Activated CD4-positive, alpha-beta T cell treated with anti-CD3 and anti-CD28 coated beads, Interleukin-2, amount 50 U/mL, for 48 hours (primary cell): ENCODE measurements at places on chromosomes 6 and 20.

DNA sequence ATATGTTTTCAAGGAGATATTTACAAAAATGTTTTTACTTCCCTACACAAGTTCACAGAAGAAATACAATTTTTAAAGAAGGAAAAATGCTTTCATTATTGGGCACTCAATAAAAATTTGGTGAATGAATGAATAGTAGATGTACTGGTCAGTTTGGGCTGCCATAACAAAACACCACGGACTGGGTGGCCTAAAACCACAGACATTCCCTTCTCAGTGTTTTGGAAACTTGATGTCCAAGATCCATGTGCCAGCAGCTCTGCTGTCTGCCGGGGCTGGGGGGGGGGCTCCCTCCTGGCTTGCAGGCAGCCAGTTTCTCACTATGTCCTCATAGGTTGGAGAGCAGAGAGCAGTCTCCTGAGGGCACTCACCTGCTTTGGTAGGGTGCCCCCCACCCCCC is 62.0 kb downstream of the FAM120B start:
- DNase-seq = no peak

DNA sequence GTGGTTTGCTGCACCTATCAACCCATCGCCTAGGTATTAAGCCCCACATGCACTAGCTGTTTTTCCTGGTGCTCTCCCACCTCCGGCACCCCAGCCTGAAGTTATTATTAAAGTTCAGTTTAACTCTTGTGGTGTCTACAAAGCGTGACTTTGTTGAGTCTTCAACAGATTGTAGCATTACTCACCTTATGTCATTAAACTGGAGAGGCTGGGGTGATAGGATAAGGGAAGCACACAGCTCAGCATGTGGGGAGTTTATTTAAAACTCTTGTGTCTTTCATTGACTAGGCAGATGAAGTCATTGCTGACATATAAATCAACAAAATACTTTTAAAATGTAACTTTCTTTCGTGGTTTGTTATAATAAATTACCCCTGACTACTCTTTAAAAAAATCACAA is 84.7 kb upstream of the GCM1 start:
- DNase-seq = no peak

GRCh38 chr6:117399126-117399525 is 26.6 kb downstream of the ROS1 start:
- no peak for DNase-seq

- no peak for DNase-seq
These were observed 1.1 kb upstream of the SIM1 start for GRCh38 chr6:100465701-100466409.

- DNase-seq = no peak
These were observed 10.7 kb downstream of the HLA-A start for GRCh38 chr6:29953001-29953441.
